Kidney glomerular epithelial cell (primary cell): ENCODE measurements at places on chromosomes 1 and 21.
A peak's percentile ranks its signal among the peaks of the same experiment; 100 is the strongest.

GRCh38 chr1:32250893-32251716 lies at the start of gene LCK:
LCK (plus strand) TSS chr1:32251265; CDS start chr1:32274330, 23,065 bp downstream.
- DNase-seq, result no peak

DNA sequence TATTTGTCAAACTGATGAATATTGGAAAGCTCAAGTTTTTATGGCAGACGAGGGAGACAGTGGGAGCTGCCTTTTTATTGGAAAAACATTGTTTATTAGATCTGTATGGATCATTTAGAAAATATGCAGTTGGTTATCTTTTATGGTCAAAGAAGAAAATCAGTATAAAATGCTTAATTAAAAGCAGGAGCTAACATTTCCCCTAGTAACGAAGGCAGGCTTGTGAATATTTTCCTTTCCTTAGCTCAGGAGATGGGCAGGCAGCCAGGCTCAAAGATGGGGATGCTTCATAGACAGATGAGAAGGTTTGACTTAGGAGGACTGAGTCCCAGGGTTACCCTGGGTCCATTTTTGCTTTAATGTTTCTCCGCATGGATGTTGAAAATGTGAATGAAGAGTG lies 26.0 kb downstream of the ROR1 start:
- DNase-seq, result no peak

- DNase-seq, result peak; percentile 13
Measured at GRCh38 chr1:165114022-165114888, 242.3 kb downstream of the LMX1A start.

DNA sequence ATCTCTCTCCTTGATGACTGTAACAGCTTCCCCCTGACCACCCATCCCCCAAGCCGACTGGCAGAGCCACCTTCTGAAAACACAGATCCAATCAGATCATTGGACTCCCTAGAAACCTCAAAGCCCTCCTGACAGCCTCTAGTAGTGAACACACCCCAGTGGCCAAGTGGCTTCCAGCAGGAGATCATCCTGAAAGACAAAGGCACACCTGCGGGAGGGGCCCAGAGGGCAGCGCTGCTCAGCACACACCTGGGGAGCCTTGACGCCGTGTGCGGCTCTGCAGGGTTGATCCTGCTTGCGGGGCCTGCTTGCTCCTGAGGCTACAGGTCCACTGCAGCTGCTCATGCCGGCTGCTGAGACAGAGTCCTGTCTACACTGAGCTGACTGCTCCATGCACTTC lies 41.5 kb downstream of the SLC66A1 start:
- DNase-seq, result no peak

GRCh38 chr1:116891396-116892079 lies 18.2 kb upstream of the PTGFRN start:
- DNase-seq, result no peak

DNA sequence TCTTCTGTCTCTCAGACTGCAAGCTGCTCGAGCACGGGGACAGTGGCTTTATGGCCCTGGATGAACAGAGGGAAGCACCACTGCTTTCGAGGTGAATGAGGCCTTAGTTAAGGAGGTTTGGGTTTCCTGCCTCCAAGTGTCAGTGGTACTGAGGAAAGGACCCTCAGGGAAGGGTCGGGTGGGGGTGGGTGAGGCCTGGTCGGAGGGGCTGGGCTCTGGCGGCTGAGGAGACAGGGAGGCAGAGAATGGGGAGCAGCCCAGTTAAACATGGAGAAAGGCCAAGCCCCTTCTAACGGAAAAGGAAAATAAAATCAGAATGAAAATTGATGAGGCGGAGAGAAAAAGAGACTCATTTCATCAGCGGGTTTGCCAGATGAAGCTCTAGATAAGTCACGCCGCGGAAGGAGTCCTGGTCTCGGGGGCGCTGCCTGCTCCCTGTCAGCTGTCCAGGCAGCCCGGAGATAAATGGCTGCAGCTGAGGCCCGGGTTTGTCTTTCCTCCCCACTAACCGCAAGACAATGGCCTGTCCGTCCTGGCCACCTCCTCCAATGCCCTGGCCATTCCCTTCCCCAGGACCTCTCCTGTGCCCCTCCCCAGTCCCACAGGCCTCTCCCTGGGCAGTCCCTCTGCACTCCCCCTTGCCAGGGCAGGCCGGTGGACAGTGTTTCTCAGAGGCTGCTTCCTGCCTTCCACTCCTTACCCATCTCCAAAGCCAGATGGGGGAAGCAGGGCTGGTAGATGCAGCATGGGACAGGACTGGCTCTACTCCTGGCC lies 55.2 kb downstream of the LRRN2 start:
- no peak for DNase-seq

DNA sequence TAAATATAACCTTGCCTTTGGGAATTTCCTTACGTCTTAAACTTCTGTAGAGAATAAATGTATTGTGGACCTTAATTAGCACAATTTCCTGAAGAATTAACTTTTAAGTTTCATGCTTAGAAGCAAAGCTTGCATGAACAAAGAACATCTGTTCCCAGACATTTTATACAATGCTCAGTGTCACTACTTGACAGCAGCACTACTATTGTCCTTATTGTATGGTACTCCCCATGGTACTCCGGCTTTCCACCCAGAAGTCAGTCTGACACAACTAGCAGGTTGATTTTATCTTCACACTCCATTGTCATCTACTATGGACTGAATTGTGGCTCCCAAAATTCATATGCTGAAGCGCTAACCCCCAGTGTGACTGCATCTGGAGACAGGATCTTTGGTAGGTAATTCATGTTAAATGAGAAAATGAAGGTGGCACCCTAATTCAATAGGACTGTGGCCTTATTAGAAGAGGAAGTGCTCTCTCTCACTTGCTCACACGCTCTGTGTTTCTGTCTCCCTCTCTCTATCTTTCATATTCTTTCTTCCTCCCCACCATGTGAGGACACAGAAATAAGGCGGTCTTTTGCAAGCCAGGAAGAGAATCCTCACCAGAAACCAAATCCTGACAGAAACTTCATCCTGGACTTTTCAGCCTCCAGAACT lies 10.7 kb upstream of the OR2B11 start:
- DNase-seq, result no peak

GRCh38 chr1:169059421-169059820 lies 47.1 kb upstream of the ATP1B1 start:
- DNase-seq, result no peak

GRCh38 chr1:34856697-34857096 lies 2.9 kb downstream of the SMIM12 start:
- no peak for DNase-seq

DNA sequence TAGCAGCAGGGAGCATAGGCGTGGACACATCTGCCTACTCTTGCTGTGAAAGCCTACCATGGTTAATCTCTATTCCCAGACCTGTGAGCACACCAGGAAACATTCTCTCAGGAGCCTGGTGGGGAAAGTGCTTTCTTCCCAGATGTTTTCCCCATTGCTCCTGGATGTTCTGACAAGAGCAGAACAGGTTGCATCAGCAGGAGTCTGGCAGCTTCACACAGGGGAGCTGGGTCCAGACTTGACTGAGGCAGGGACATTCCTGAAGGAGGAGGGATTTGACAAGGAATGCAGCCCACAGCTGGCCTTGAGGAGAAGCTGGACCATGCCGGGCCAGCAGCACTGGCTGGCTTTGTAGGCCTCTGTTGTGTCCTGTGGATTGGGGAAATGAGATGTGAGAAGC lies 21.0 kb upstream of the ARTN start:
- DNase-seq, result no peak

DNA sequence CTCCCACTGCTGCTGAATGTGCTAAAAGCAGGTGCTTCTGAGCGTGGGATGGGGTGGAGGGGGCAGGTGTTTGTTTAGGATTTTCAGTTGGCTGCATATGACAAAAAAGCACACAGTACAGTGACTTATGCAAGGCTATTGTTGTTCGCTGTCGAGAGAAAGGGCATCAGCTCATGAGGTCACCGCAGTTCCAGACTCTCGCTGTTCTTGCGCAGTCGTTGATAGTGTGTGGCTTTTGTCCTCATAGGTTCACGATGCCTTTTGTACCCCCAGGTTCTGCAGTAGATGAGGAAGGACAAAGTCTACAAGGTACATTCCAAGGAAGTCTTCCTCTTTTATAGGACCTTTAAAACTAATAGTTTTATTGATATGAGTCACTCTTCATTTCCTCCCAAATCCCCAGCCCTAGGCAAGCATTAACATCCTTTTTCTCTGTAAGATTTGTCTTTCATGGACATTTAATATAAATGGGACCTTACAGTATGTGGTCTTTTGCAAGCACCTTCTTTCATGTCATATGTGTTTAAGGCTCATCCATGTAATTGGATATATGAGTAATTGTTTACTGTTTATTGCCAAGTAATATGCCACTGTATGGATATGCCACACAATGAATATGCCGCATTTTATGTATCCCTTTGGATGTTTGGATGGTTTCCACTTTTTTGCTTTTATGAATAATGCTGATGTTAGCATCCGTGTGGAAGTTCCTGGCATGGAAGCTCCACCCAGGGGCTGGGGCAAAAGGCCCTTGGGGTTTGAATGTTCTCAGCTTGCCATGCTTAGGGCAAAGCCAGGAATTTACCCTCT lies 14.5 kb upstream of the NLRP3 start:
- no peak for DNase-seq

- DNase-seq, result no peak
Measured at GRCh38 chr1:3125078-3125477, 56.1 kb downstream of the PRDM16 start.

DNA sequence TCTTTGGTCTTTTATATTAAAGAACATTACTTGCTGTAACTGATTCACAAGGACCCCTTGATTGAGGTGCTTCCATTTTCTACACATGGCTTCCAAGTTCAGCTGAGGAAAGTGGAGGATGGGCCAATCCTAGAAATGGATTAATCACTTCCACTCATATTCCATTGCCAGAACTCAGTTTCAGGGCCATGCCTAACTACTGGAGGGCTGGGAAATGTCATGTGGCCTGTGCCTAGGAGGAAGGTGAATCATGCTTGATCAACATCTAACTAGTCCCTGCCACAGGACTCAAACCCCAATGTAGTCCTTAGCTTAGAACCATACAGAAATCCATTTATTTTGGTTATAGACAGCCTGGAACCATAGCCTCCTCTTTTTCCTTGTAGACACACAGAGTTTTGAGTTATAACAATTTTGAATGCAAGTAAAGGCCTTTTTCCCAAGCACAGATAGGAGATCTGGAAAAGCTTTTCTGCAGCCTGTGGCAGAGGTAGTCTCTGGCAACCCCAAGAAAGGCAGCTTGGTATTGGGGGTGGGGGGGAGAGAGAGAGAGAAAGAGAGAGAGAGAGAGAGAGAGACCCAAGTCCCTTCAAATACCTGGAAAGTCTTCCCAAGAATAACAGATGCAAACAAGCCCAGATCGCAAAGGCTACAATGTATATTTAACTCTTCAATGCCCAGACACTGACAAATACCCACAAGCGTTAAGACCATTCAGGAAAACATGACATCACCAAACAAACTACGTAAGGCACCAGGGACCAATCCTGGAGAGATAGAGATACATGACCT lies 12.5 kb downstream of the MAST2 start:
- no peak for DNase-seq

DNA sequence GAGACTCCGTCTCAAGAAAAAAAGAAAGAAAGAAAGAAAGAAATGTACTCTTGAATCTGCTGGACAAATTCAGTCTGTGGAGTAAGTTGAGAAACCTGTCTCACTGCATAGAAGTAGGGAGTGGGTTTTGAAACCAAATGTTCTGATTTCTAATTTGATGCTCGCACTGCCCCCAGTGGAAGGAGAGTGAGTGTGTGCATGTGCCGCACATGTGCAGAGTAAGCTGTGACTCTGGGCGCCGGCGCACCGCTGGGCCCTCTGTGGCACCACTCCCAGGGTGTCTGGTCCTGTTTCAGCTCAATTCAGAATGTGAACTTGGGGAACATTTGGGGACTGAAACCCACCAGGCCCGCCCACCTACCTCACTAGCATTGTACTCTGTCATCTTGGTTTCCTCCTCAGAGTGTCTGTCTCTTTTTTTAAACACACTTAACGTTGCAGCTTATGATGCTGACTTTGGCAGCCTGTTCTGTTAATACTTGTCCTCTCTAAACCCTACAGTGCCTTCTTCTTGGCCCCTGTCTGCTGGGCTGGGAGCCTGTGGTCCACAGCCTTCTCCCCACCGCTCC lies 104.6 kb downstream of the CACNA1E start:
- DNase-seq, result no peak

DNA sequence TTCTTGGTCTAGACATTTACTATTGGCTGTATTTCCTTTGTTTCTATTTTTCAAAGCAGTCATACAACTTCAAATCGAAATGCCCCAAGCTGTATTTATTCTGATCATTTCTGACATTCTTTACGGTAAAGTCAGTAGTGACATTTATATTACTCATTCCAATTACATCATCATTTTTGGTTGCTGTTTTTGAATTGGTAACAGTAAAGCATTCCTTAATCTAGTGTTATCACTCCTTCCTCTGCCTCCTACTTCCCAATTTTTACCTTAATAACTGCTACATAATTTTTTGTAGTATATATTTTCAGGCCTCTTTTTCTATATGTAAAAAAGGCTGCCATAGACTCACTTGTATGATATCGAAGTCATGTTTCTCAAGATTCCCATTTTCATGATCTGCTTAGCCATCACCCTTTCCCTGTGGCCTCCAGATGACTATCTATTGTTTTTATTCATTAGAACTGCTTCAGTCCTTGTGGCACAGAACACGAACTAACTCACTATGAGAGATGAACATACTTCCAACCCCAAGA lies 167.2 kb downstream of the RUNX1 start:
- peak; percentile 87 for DNase-seq

GRCh38 chr1:7754234-7754633 lies 16.9 kb upstream of the VAMP3 start:
- no peak for DNase-seq
